NCI-H1105 treated with DMSO at 0.1 percent for 48 hours (cell line): ENCODE measurements at places on chromosomes 5 and 9.
A peak's percentile ranks its signal among the peaks of the same experiment; 100 is the strongest.

GRCh38 chr9:94657021-94657725 lies 17.9 kb upstream of the FBP1 start:
- no peak for DNase-seq

- no peak for DNase-seq
Measured at GRCh38 chr5:32223972-32224609, 50.0 kb upstream of the GOLPH3 start.

DNA sequence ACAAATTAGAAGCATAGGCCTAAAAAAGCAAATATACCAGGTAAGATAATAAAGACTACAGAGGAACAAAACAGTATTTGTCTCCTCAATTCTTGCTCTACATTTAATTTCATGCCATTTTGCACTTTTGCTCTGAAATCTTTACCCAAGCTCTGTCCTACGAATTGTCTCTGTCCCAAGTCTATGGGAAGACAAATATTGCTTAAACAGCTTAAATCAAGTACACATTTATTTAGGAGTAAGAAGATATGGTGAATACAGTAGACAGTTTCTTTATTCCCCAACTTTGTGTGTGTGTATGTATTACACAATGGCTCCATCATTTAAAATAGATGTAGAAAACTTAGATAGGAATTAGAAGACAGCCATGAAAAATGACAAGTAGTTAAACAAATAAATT lies 163.5 kb upstream of the POU5F2 start:
- DNase-seq, result no peak

GRCh38 chr5:143182106-143182505 lies 221.4 kb downstream of the NR3C1 start:
- no peak for DNase-seq

DNA sequence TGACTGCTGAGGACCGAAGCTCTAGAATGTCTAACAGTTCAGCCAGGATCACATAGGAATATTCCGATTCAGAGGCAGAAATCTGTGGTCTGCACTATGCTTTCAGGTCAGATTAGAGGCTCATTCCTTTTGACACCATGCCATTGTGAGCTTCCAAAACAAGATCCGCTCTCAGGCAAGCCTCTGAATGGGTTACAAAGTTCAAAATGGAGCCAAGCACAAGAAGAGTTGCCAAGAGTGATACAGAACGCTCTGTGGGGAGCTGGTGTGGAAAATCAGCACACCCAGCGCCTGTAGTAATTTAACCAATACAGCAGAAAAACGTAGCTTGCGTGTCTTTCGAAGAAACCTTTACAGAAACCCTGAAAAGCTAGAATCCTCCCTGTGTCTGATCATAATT lies 33.3 kb upstream of the FAT2 start:
- no peak for DNase-seq

GRCh38 chr5:95050708-95051107 lies 234.2 kb downstream of the MCTP1 start:
- no peak for DNase-seq

DNA sequence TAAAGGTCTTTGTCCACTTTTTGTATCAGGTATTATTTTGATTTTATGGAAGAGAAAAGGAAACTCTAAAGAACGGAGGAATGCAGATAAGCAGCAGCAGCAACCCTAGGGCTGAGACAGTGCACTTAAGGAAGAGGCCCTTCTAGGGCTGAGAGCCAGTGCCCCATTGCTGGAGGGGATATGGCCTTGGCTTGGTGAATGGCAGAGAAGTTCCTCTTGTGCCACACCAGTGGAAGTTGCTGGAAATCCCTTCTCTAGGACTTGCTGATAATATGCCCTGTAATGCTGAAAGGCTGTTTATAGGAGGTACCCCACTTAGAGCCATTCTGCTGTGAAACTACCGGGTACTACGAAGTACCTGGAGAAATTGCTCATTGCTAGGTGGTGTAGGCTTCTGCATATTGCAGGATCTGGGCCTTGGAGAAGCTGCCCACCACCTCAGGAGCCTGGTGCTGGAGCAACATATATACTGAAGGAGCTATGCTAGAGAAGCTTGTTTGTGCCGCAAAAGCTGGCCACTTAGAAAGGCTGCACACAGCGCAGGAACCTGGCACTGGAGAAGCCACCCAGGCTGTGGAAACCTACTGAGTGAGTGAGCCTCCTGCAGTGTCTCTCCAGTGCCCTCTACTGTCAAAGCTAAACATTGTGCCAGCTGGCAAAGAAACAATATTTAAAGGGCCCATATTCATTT lies 9.6 kb upstream of the UBTD2 start:
- peak; percentile 51 for DNase-seq

- DNase-seq, result no peak
Measured at GRCh38 chr9:100619194-100619593, 41.3 kb downstream of the CAVIN4 start.

GRCh38 chr9:34629491-34629808 lies 584 bp upstream of the ARID3C start:
- DNase-seq, result no peak

GRCh38 chr9:87112656-87113055 lies 165.3 kb upstream of the GAS1 start:
- DNase-seq, result no peak

GRCh38 chr9:114350636-114351401 lies 21.1 kb downstream of the ORM2 start:
- DNase-seq, result no peak

DNA sequence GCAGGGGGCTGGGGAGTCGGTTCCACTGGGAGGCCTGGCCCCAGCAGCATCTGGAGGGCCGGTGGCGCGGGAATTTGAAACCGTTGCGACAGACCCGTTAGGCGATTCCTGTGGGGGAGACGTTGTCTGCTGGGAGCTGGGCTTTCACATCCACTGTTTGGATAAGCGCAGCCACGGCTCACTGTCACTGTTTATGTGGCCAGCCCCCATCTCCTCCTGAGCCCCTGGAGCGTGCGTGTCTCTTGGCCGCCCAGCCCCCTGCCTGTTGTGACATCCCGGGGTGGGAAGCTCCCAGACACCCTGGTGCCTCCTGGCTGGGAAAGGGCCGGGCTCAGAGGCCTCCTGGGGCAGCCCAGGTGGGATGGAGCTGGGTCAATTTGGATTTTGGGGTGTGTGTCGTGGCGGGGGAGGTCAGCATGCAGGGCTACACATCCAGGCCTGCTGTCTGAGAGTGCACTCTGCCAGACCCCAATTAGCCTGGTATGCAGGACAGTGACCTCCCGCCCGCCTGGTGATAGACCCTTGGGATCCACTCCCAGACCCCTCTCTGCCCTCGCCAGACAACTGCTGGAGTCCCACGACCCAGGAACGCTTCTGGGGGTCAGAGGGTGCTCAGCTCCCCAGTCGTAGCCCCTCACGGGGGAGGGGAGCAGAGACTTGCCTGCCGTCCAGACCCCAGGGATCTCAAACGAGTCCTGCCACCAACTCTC lies 62.0 kb upstream of the RNU6ATAC start:
- no peak for DNase-seq

- DNase-seq, result no peak
Measured at GRCh38 chr9:4287386-4287785, 12.5 kb downstream of the GLIS3 start.

DNA sequence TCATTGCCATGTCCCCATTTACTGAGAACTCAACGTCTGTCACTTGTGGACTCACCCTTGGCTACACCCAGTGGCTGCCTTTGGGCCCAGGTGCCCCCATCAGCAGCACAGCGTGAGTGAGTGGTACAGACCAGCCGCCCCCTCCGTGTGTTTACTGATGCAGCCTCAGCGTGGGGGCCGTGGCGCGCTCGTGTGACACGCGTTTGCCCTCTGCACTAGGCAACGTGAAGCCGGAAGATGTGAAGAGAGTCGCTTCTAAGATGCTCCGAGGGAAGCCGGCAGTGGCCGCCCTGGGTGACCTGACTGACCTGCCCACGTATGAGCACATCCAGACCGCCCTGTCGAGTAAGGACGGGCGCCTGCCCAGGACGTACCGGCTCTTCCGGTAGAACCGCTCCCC lies 12.4 kb downstream of the PMPCA start:
- DNase-seq, result no peak

- peak; percentile 17 for DNase-seq
Measured at GRCh38 chr5:65926276-65926783, at the start of gene ERBIN. ERBIN (plus strand) TSS chr5:65926575; CDS start chr5:65992719, 66,144 bp downstream.

- peak; percentile 72 for DNase-seq
Measured at GRCh38 chr9:27771803-27772545, 198.7 kb upstream of the C9orf72 start.

DNA sequence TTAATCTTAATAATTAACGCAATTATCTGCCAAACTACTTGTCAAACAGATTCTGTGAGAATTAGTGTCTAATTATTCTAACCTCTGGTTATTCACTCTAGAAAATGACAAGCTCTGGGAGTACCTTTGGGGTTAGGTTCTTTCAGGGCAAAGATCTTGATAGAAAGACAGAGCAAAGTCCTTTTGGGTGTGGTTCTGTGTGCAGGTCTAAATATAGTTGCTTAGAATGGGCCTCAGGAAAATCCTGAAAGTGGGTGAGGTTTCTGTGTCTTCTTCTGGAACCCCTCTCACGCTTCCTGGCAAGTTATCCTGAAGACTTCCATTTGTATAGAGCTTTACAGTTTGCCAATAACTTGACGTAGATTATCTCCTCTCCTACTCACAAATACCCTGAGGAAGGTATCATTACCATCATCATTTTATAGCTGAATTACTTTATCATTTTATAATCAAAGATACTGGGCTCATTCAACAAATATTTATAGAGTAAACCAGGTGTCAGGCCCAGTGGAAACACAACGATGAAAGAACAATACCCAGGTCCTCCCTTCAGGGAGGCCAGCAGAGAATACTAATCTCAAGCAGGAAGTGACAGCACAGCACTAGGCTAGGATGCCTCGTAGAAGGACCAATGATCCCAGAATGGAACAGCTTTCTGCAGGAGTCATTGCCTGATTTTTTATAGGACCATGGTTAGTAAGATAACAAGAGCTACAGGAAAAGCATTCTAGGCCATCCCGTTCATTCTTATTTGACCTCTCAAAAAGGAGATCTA lies 27.6 kb upstream of the LHFPL2 start:
- no peak for DNase-seq

- no peak for DNase-seq
Measured at GRCh38 chr9:15856591-15856990, 303.7 kb downstream of the CCDC171 start.

DNA sequence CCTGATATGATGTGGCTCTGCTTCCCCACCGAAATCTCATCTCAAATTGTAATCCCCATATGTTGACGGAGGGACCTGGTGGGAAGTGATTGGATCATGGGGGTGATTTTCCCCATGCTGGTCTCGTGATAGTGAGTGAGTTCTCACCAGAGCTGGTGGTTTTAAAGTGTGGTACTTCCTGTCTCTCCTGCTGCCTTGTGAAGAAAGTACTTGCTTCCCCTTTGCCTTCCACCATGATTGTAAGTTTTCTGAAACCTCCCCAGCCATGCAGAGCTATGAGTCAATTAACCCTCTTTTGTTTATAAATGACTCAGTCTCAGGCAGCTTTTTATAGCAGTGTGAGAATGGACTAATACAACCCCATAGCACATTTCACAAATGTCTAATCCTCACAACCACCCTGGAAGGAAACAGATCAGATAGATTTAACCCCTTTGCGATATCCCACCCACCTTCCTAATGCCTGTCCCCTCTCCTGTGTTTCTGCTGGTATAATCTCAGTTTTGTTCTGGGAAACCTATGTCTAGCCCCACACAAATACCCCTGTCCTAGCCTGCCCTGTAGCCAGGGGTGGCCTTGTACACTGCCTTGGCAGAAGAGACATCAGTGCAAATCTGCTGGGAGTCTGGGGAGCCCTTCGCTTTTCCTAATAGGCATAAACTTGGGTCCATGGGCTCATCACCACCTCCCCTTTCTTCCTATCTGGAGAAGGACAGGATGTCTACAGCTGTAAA lies 157.0 kb upstream of the RAI14 start:
- DNase-seq, result no peak

DNA sequence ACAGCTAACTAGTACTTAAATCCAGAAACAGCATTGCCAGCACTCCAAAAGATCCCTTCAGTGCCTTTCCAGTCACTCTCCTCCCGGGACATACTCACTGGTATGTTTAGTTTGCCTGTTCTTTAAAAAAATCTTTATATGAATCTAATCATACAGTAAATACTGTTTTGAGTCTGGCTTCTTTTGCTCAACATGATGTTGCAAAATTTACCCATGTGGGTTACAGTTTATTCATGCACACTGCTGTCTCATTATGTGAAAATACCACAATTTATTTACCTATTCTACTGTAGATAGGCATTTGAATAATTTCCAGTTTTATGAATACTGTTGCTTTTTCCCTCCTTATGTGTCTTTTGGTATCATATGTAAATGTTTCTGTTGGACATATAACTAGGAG lies 13.5 kb downstream of the NDFIP1 start:
- no peak for DNase-seq

DNA sequence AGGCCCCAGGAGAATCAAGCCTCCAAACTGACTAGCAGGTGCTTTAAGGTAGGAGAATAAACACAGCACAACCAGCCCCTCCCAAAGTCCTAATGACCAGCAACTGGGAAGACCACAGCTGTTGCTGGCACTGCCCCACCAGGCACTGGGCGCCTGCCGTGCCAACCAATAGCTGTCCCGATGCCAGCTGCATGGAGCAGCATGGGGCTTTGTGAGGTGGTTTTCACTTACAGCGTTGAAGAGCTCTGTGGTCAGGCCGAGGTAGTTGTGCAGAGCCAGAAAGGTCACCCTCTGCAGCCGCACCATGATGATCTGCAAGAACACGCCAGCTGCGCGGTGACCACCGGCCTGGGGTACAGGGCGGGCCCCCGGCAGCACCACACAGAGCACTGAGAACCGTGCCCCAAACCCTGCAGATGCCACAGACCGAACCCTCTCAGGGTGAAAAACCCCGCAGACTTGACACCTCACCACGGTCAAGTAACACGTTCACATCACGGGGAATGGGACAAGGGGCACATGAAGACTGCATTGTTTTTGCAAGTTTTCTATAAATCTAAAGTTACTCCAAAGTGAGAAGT lies 28.7 kb downstream of the PNPLA7 start:
- DNase-seq, result no peak

- DNase-seq, result peak; percentile 76
Measured at GRCh38 chr9:95268681-95269080, 48.8 kb downstream of the FANCC start.

DNA sequence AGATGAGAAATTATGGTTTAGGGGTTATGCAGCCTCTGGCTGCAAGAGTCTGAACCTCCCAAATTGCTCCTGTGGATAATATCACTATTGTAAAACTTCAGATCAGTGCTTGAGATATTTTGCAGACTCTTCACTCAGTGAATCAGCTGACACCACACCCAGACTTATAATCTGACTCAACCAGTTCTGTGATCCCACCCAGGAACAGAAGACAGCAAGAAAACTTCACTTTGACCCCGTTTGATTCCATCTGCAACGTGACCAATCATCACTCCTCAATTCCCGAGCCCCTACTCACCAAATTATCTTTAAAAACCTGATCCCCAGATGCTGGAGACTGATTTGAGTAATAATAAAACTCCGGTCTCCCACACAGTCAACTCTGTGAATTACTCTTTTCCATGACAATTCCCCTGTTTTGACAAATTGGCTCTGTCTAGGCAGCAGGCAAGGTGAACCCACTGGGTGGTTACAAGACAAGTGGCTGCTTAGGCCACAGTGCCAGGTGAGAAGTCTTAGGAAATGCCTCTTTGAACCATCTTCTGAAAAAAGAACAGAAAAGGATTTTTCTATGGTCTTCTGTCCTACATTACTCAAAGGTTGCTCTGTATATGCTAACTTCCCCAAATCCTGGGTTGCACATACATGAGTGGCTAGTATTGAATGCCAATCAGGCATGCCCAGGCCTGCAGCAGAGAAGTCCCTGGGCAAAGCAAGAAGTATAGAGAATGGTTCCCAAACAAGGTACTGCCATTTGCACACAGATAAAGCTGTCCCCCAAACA lies 588.0 kb downstream of the PRELID2 start:
- DNase-seq, result no peak
